ENCODE measurements at places on chromosomes 4 and X.

DNA sequence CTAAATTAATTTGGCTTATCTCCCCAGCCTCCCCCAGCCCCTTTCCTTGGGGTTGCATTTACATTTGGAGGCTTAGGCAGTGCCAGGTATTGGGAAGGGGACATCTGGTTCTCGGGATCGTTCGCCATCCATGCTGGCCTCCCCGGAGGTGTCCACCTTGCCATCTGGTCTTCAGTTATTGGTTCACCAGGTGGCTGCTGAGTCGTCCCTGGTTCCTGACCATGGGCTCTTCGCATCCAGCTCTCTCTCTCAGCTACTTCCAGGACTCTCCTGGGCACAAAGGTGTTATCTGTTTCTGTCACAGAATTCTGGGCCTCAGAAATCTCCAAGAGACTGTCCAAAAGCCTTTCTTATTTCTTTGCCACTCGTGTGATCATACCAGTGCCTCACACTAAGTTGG is 75.4 kb upstream of the SCOC start:
- no peak for DNase-seq

DNA sequence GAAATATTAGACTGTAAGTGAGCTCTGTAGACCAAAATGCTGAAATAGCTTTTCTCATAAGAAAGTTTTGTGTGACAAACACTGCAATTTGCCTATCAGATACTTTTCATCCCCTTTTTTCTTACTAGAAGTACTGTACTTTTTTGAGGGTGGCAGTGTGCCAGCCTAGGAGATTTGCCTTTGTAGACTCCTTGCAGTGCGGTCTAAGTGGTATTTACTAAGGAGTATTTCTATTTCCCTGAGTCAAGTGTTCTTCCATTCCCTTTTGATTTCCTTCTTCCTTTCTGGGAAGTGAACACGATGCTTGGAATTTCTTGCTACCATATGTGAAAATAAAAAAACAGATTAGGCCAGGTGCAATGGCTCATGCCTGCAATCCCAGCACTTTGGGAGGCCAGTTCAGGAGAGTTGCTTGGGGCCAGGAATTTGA is 34.6 kb downstream of the PDLIM5 start:
- no peak for DNase-seq

DNA sequence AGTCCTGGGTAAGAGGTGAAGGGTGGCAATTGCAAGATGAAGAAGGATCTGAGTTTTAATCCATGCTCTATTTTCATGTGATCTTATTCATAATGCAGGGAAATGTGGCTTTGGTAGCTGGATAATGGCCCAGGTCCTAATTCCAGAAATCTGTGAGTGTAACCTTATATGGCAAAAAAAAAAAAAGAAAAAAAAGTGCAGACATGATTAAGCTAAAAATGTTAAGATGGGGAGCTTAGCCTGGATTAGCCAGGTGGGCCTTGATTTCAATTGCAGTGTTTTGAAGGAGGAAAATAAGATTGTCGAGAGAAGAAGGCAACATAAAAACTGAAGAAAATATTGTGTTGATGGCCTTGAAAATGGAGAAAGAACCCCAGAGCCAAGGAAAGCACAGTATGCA is 867.7 kb upstream of the HS3ST1 start:
- DNase-seq, result no peak

GRCh38 chrX:109880629-109881028 is 122.3 kb upstream of the TMEM164 start:
- DNase-seq, result no peak

- DNase-seq, result no peak
Measured at GRCh38 chr4:161345741-161346140, 818.1 kb downstream of the FSTL5 start.

GRCh38 chr4:119070301-119070700 is 65.3 kb upstream of the MYOZ2 start:
- no peak for DNase-seq

DNA sequence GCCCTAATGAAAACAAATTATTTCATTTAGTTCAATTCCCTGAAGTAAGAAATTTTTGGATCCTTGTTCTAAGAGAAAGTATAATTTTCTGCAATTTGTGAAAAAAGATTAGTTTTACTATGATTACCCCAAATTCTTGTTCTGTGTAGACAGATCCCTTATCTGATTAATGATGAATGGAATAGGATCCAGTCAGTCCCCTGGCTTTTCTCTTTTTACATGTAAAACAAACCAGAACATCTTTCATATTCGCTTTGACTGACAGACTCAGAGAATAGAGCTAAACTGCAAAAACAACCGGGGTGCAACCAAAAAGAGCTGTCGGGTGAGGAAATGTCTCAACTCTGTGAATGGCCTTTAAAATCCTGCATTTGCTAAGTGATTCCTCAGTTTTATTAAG is 93.4 kb upstream of the VEGFC start:
- no peak for DNase-seq

GRCh38 chrX:16711219-16711811 is 1.2 kb downstream of the CTPS2 start:
- DNase-seq, result no peak

GRCh38 chr4:162011089-162011488 is 152.7 kb downstream of the FSTL5 start:
- DNase-seq, result no peak

DNA sequence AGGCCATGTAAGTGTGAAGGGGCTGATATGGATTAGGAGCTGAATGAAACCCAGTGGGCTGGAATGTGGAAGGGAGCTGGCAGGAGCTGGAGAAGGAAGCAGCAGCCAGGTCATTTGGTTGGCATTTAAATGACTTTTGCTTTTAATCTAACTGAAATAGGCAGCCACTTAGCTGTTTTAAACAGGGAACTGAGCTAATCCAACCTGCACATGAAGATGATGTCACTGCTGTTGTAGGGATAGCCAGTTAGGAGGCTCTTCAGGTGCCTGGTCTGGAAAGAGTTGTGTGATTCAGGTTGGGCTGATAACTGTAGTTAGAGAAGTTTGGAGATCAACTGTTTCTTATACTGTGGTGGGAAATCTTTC is 122.4 kb downstream of the PALLD start:
- no peak for DNase-seq

GRCh38 chrX:63765712-63766111 is 19.3 kb downstream of the ARHGEF9 start:
- no peak for DNase-seq

- DNase-seq, result no peak
Measured at GRCh38 chr4:2763511-2763967, 7.4 kb upstream of the TNIP2 start.

DNA sequence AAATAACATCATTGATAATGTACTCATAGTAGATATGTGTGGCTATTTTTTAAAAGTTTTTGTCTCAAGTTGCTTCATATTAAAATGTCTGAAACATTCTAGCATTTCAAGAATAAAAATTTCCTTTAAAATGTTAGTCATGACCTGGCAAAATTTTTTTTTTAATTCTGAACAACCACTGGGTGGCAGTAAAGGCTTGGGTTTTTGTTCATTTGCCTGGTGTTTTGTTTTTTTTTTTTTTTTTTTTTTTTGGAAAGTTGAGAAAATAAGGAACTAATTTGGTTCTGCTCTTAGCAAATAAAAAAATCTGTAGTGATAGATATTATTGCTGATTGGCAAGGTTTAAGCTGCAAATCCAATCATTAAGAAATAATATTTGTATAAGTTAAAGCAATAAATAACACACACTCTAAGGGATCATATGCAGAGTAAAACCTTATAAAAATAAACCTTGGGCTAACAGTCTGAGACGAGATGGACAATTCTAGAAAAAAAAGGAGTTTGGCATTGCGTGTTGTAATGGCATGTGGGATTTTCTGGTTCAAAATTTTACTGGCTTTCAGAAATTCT is 81.4 kb downstream of the CEP44 start:
- peak; percentile 28 for DNase-seq

DNA sequence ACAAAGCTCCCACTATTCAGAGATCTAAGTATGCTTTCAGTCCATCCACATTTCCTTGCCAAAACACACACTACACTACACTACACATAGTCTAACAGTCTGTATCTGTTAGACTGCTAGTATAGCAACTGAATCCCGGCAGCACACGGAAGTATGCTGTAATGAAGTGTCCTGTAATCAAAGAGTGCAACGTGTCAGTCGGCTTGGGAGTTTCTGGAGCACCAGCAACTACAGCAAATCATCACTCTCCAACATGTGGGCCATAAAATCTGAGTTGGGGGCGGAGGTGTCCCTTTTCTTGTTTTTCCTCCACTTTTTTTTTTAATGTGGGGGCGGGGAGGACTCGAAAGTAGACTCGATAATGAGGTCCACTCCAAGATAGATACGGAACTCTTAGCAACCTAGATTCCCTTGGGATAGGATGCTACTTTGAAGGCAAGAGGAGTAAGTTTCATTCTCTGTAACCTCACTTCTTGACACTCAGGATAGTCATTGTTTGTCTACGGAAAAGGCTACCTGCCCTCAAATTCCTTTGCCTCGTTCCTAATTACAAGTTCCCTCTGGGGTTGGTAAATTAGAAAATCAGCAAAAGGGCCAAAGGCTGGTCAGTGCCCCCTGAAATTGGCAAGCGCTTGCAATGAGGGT is 722 bp downstream of the SLC10A7 start:
- no peak for DNase-seq

DNA sequence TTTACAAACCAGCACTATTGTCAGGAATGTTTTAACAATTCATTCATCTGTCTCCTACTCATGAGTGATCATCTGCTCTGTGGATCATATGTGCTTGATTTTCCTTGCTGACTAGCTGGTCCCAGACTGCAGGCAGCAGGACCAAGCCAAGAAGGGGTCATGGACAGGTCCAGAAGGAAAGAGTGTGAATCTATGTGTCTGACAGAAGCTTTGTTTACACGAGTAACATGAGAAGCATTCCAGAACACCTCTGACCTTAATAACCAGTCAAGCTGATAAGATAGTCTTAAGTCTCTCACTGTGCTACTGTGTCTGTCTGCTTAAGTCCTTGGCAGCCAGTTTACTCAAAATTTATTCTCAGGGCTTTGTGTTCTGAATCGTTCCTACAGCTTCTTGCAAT is 39.0 kb downstream of the GUCY1A1 start:
- DNase-seq, result peak; percentile 35

- no peak for DNase-seq
Measured at GRCh38 chr4:16687845-16688244, 210.6 kb downstream of the LDB2 start.

DNA sequence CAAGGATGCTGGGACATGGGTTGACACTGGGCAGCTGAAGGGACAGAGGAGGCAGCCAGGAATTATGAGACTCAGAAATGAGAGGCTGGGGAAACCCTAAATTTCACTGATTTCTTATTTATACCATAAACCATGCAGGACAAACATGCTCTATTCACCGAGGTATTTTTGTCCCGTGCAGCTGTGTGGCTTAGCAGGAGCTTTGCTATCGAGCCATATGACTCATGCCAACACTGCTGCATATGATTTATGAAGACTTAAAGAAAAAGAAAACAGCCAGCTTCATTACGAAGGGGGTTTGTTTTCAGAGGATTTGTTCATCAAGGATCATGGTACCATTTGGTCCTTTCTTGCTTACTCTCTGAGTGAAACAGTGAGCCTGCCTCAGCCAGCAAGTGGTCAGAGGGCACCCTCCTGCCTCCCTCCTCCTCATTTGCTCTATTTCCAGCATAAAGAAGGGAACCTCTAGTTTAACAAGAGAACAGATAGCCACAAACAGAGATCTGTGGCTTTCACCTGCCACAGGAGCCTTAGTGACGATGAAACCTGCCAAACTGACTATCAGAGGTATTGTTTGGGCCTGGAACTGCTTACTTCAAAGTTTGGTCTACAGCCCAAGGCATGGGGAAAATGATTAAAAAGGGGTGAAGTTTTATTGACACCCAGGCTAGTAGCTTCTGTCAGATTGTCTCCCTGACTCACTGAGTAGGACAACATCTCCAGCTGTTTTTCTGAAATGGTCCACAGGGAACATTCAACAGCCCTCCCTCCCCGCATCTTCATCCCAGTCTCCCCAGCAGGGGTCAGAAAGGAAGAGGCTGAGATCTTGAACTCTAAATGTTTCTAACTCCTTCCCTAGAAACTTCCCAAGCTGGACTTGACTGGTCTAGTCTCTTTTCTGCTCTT is 80.1 kb upstream of the MAML3 start:
- no peak for DNase-seq

- DNase-seq, result no peak
Measured at GRCh38 chr4:99825272-99825671, 8.6 kb downstream of the DAPP1 start.

- DNase-seq, result no peak
Measured at GRCh38 chr4:6229095-6229494, 28.7 kb upstream of the JAKMIP1 start.

DNA sequence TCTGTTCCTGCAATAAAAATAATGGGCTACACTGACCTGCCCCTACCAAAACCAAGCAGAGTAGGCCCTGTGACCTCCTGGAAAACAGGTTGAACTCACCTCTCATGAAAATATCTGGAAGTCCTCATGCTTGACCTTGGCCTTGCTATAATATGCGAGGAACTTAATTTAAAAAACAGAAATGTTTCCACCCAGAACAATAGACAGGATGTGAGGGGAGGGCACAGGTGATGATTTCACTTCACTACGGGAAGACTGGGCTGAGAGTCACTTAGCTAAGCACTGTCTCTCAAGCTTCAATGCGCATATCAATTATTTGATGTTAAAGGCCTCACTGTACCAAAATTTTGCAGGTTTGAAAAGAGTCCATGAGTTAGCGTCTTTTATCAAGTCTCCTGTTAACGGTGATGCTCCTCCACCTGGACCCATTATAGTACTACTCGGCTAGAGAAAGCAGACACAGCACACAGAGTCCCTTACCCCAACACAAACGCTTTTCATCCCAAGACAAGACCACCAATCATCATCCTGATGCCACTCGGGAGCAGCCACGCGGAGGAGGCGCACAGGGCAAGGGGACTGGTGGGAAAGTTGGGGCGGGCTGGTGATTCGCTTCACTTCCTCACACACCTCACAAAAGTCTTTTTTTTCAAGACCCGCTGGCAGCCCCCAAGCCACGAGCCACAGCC is 25.9 kb downstream of the ZNF721 start:
- no peak for DNase-seq

DNA sequence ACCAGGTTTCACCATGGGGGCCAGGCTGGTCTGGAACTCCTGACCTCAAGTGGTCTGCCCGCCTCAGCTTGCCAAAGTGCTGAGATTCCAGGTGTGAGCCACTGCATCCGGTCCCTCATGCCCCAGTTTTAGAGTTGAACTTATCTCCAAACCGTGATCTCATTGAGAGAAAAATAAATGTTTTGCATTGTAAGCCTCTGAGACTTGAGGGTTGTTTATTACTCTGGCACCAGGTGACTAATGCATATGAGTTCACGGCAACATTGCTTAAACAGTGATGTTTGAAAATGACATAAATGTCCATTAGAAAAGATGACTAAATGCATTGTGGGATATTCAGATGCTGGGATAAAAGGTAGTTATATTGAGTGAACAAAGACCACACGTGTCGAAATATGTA is 22.9 kb upstream of the FAT1 start:
- no peak for DNase-seq
